NCI-H2081 (cell line): ENCODE measurements at places on chromosomes 7 and 10.

DNA sequence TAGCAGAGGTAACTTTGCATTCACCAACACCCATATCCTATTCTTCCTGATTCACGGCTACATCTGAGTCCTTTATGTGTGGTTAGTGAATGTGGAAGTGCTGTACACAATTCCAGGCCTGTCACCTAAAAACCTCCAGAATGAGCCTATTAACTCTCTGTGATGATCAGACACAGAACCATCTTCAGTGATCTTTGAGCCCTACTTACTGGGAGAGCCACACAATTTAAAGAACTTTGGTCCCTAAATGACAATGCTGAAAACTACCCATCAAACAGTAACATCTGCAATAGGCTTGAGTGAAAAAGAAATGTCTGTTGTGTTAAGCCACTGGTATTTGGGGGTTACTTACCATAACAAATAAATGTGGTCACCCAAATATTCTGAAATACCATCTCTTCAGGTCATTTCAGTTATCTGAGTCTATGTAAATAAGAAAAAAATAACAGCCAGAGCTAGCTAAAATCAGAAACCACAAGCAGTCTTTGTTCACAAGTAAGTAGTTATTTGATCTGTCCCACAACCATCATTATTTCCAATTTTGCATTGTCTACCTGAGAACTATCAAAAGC lies 145.7 kb downstream of the HGF start:
- DNase-seq, result no peak

DNA sequence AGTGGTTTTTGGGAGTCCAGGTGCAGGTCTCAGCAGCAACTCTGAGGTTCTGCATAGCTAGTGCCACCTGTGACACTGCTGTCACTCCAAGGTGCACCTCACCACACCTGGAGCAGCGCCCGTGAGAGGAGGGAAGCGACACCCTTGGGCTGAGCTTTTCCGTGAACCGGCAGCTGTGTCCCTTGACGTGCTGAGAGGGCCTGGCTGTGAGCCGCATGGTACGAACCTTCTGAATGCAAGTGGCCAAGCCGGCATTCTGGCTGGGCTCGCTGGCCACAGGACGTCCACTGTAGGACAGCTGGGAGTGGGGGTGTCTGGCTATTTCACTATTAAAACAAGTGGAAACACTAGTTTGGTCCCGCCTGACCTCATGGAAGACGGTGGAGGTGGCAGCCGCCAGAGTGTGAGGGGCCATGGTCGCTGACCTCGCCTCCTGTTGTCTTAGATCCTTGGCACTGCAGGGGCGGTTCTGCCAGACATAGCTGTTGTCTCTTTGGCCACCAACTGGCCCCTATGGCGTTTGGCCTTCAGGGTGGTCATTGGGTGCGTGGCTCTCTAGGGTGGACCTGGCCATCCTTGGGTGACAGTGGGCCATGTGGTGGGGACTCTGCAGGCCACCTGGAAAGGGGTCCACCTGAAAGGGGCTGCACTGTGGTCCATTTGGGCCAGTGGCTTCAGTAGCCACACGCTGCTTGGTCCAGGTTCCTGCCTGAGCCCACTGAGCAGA lies 12.9 kb downstream of the INPP5A start:
- no peak for DNase-seq

DNA sequence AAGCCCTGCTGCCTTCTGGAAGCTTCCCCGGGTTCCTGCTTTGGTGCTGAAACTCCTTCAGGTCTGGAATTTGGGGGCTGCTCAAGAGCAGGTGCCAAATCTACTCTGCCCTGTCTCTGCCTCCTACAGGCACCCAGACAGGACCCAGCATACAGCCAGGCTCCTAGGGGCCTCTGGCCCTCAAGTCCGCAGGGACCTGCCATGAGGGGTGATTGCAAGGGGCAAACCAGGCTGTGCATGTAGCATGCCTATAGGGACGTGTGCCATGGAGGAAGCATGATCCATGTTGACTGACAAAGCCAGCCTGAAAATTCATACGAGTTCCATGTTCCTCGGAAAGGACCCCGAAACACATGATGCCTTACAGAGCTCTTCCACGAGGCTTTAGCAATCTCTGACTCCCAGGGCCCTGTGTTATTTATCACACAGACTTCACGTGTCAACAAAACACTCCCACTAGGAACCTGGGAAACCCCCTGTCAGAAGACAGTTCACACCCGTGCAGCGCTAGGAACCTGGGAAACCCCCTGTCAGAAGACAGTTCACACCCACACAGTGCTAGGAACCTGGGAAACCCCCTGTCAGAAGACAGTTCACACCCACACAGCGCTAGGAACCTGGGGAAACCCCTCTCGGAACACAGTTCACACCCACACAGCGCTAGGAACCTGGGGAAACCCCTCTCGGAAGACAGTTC lies 75.3 kb upstream of the DNAAF5 start:
- DNase-seq, result no peak

DNA sequence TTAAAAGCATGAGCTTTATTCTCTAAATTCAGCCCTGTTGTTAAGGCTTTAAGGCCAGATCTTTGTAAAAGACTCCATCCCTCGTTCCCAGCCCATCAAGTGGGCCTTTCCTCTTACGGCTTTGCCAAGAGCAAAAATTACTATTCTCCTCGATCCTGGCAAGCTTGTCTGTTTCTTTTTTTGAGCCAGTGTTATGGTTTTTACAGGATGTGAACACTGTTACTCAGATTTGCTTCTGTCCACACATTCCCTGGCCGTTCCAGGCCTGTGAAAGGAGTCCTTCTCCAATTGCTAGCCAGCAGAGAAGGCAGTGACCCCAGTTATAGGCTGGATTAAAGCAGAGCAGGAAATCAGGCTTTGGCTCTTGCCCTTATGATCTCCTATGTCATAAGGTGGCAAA lies 47.0 kb upstream of the EPC1 start:
- DNase-seq, result no peak

GRCh38 chr10:73480158-73480557 lies 15.7 kb downstream of the PPP3CB start:
- no peak for DNase-seq

DNA sequence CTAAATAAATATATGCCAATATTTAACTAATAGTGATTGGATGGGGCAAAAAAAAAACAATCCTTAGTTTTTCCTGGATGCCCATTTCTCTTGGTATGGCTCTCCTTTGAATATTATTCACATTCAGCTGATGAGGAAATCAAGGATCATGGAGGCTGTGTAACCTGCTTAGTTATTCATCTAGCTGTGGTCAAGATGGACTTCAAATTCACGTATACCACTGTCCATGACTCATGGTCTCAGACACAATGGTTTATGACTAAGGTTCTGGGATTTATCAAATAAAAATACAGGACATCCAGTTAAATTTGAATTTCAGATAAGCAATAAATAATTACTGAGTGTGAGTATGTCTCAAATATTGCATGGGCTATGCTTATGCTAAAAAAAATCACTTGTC lies 191.5 kb upstream of the CELF2 start:
- DNase-seq, result no peak

DNA sequence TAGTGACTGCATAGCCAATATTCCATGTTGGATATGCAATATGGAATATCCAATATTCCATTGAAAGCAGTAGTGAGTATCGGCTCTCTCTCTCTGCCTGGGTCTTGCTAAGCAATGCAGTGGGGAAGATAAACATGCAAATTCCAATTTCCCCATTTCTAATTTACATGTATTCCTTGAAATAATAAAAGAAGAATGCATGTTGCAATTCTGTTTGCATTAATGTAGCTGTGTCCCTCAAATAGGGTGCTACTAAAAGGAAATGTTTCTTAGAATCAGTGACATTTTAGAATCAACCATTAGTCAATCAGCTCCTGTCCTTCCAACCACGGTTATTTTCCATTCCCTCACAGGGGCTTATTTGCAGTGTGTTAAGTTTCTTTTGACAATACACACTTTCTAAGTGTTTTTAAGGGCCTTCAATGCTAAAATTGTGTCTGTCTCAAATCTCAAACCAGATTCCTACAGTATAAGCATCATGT lies 46.7 kb downstream of the AFAP1L2 start:
- DNase-seq, result no peak
